Activated CD4-positive, alpha-beta T cell treated with anti-CD3 and anti-CD28 coated beads, Interleukin-2, amount 50 U/mL, for 24 hours (primary cell): ENCODE measurements at places on chromosomes 2 and 18.

GRCh38 chr2:168207851-168208250, 39.5 kb downstream of the STK39 start:
- no peak for DNase-seq

- no peak for DNase-seq
These were observed 430.4 kb downstream of the LPIN1 start for GRCh38 chr2:12176623-12177454.

DNA sequence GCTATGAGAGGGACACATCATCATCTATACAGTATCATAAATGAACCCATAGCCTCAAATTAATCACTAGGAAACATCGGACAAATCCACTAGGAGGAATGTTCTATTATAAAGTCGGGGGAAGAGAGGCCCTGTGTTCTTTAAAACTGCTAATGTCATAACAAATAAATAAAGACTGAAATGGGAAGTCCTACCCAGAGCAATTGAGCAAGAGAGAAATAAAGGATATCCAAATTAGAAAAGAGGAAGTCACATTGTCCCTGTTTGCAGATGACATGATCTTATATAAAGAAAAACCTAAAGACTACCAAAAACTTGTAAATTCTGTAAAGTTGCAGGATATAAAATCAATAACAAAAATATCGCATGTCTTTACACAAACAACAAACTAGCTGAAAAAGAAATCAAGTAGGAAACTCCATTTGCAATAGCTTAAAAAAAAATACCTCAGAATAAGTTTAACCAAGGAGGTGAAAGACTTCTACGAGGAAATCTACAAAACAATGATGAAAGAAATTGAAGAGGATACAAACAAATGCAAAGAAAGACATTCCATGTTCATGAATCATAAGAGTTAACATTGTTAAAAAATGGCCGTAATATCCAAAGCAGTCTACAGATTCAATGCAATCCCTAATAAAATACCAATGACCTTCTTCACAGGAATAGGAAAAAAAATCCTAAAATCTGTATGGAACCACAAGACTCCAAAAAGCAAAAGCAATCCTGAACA, 30.6 kb downstream of the RTN4 start:
- DNase-seq = no peak

GRCh38 chr18:56770873-56771272, 119.7 kb downstream of the WDR7 start:
- no peak for DNase-seq

GRCh38 chr2:136250131-136250530, 132.2 kb upstream of the CXCR4 start:
- no peak for DNase-seq

GRCh38 chr2:10028988-10029874, 14.1 kb upstream of the KLF11 start:
- no peak for DNase-seq

DNA sequence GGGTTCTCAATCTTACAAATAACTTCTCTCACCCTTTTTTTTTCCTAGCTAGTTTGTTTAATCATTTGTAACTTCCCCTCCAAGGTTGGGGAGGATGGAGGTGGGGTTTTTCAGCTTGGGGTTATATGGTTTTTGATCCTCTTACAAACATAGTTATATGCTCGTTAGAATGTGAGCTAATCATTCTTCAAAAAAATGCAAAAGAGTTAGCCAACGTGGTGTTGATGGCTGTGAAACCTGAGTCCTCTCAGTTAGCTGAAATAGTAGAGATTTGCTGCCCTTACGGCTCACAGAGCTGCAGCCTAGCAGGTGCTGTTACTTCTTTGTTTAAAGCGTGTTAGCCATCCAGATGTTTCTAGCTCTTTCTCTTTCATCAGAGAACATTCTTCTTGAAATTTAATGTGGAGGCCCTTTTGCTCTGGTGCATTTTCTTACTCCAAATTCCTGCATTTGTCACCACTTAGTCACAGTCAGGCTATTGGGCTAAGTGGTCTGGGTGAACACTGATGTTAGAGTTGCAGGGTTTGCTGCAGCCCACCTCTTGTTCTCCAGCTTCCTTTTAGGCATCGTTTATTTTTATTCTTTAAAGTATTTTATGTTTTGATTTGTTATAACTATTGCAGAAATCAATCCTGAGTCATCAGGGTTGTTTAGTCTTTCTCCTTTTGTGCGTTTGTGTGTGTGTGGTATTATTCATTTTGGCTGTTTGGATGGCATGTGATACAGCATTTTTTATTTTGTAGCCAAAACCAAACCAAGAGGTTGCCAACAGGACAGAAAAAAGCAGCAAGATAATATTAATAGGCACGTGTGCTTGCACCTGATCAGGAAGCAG, 41.1 kb downstream of the LIMS1 start:
- DNase-seq = no peak

GRCh38 chr2:157414050-157414449, 29.8 kb downstream of the CYTIP start:
- DNase-seq = no peak

GRCh38 chr2:191209340-191209739, 35.9 kb upstream of the MYO1B start:
- DNase-seq = no peak

DNA sequence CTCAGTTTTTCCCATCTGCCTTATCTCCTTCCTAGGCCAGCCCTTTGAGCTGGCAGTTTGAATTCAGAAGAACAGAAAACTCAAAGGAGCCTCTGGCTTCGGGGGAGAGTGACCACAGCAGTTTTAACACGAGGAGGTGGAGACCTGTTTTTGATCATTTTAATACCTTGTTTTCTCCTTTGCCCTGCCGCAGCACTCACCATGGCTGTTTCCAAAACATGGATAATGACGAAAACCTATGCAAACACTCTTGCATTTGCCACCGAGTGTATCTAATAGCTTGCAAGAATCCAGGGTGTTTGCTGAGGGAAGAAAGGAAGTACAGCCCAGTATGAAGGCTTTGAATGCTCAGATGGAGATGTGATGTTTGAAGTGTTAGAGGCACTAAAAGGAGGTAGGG, 167.1 kb downstream of the PRKCE start:
- no peak for DNase-seq

DNA sequence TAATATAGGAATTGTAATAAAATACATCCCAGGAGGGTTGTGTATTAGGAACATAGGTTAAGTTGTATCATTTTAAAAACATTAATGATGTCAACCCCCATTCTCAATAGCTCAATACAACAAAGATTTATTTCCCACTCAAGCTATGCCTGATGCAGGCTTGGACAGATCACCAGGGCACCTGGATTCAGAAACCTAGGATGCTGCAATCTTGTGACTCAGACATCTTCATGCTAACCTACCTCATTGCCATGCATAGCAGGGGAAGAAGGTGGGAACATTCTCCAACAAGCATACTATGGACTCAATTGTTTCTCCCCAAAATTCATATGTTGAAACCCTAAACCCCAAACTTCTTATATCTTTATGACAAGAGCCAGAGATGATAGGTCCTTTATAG, 244.2 kb downstream of the CD226 start:
- no peak for DNase-seq

DNA sequence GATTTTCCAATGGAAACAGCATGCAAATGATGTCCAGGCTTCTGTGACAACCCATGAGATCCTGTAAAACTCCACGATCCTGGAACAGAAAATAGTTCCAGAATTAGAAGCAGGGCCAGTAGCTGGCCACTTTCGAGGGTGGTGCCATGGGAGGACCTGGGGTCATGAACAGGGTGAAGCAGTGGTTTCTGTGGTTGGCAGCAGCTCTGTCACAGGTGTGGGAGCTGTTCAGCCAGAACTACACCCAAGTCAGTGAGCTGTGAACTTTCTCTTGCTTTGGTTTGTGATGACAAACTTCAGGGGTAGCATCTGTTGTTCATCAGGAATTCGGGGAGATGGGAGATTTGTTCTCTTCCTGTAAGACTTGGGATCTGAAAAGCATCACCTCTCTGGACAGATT, 314.4 kb upstream of the NT5C1B start:
- DNase-seq = no peak

- no peak for DNase-seq
These were observed 279.7 kb downstream of the KCNJ3 start for GRCh38 chr2:154978244-154978643.

DNA sequence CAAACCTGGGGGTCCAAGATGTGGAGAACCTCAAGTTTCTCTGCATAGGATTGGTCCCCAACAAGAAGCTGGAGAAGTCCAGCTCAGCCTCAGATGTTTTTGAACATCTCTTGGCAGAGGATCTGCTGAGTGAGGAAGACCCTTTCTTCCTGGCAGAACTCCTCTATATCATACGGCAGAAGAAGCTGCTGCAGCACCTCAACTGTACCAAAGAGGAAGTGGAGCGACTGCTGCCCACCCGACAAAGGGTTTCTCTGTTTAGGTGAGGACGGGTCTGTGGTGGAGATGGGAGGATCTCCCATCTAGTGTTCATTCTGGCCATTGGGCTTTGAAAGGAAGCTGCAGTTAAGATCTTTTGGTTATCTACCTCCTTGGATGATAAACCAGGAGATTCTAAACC, 2.9 kb downstream of the CASP10 start:
- DNase-seq = no peak

DNA sequence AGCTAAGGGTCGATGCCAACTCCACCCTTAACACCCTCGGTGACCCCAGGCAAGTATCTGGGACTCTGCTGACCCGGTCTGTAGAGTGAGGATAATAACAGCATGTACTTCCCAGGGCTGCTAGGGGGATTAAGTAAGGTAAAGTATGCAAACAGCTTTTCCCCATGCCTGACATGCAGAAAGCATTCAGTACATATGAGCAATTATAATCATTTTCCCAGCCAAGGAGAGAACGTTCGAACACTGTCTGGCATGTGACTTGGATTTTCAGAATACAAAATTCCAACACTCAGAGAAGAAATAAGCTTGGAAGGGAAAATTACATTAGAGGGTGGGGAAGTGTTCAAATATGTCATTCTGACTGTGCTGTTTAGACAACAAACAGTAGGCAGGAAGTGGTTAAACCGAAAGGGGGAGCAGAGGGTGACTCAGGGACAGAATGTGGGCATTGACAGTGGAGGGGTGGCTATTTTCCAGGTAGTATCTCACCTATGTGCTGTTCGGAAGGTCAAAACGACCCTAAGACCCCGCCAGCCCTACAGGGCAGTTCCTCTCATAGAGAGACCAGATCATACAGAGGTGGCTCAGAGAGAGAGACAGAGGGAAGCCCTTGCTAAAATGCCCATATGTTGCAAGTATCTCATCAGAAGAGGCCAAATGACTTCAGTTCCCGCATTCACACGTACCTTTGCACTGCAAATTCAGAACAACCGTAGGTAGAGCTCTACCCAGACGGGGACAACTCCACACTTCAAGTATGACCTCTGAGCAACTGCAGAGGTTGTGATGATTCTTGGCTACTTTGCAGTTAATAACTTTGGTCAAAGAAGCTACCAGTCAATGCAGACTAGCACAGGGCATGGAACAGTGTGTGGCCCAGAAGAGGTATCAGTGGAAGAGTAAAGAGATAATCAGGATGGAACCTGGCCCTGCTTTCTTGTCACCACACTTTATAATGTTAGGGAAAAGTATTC, 14.8 kb downstream of the ASPRV1 start:
- peak; percentile 32 for DNase-seq

GRCh38 chr2:227783404-227784138, 30.1 kb upstream of the CCL20 start:
- no peak for DNase-seq

DNA sequence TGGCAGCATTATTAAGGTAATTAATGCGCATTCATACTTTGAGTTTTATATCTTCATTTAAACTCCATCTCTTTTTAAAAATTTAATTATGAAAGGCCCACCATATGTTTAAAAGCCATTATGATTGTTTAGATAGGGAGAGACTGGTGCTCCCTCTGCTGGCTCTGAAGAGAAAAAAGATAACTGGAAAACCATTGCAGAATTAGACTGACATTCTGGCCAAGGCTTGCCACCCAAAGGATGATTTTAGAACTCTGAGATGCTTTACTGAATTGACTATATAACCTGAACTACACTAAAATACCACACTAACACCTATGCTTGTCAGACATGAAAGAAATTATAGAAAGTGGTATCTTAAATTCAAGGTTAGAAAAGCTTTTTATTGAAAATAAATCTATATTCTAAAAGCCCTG, 127.6 kb upstream of the SPOPL start:
- no peak for DNase-seq

GRCh38 chr2:110101280-110101844, 14.3 kb downstream of the MALL start:
- no peak for DNase-seq

DNA sequence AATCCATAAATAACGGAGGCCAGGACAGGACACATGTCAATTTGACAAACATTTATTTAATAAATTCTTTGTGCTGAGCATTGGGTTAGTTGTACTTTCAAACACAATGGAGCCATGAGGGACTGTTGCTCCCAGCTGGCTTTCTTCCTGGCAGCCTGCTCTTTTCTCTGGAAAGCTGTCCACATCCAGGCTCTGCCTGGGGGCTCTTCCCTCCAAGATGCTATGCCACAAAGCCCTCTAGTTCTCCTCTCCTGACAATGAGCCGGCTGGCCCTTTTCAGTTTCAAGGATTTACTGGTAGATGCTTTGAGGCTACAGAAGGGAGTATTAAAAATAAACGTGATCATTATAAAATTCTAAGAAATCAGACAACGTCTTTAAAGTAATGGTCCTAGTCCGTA, 44.1 kb upstream of the SLC14A2 start:
- DNase-seq = no peak

- no peak for DNase-seq
These were observed 42.7 kb downstream of the COLEC12 start for GRCh38 chr18:457521-458412.

- DNase-seq = no peak
These were observed 42.8 kb upstream of the PCBP1 start for GRCh38 chr2:70044290-70045040.

DNA sequence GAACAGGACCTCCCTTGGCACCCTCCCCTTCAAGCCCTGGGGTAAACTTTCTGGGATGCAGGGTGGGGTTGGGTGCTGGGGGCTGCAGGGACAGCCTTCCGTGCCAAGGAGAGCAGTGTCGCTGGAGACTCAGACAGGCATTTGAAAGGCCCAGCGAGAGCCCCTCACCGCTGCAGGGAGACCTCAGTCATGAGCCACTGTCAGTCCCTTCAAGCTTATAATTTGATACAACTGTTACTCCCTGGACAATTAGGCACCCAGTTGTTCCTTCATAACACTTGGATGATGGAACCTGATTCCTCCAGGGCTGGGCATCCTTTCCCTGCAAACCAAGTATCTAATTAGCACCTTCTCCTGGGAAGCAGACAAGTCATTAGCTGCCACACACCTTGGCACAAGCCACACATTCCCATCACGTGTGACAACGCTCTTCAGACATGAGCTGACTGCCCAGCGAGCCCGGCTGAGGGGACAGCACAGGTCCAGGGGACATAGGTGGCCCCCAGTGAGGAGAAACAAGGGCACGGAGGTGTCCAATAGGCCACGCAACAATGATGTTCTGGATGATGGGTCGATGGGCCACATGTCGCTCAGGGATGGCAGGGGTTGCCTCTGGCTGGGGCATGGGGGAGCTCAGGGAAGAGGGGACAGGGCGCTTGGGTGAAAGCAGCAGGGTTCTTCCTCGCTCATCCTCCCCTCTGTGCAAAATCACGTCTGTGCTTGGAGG, 59.6 kb downstream of the KCNF1 start:
- no peak for DNase-seq
